CD4-positive, alpha-beta T cell treated with Interleukin-17A for 4 hours (primary cell): ENCODE measurements at places on chromosomes 11 and 22.

DNA sequence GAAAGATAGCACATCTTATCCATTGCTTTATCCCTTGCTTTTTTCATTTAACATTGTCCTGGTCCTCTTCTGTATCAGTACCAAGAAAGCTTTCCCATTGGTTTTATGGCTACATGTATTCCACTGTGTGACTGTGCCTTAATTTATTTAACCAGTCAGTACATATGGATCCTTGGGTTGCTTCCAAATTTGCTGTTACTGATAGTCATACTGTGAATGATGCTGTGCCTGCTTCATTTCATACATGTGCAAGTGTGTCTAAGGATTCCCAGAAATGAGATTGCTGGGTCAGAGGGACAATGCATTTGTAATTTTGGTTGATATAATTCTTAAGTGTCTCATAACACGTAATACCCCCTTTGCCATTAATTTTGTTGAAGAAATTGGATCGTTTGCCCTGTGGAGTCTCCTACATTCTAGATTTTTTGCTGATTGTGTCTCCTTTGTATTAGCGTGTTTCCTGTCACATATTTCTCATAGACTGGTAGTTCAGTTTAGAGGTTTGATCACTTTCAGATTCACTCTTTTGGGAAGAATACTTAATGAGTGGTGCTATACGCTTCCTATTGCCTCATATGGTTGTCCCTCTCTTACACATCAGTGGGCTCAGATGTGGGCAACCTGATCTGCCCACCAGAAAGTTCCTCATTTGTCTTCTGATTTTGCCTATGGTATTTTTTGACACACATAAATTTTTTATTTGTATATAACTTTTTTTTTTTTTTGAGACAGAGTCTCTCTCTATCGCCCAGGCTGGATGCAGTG, 35.3 kb downstream of the MYBPC3 start:
- DNase-seq: no peak

DNA sequence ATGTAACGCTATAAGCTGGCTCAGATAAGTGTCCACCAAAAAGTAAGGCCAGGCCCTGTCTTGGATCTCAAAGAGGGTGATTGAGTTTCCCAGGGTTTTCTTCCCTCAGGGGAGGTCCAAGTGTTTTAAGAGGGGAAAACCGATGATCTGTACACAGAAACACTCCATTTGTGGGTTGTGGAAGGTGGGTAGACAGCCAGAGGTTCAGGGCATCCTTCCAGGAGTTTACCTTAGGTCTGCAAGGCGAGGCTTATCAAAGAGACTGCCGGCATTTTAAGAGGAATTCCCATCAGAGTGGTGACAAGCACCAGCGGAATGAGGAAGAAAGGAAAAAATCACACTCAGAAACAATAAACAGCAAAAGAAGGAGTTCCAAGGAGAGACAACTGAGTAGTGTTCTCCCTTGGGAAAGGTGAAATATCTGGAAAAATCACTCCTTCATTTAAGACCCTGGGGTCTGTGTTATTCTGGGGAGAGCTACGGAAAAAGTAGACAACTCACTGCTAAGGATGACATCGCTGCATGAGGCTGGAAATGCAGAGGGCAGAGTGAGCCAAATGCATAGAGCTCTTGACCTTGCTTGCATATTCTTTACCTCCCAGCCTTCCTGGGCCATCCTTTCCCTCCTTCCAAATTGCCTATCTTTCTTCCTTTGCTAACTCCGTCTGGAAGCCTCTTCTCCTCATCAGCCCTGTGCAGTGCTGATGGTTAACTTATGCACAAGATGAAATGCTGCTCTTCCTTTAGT, 22.1 kb upstream of the MMP7 start:
- DNase-seq: no peak

GRCh38 chr22:48253573-48253972, 1491.1 kb downstream of the TBC1D22A start:
- DNase-seq: no peak

GRCh38 chr11:43685440-43685839, 4.9 kb downstream of the HSD17B12 start:
- DNase-seq: no peak

DNA sequence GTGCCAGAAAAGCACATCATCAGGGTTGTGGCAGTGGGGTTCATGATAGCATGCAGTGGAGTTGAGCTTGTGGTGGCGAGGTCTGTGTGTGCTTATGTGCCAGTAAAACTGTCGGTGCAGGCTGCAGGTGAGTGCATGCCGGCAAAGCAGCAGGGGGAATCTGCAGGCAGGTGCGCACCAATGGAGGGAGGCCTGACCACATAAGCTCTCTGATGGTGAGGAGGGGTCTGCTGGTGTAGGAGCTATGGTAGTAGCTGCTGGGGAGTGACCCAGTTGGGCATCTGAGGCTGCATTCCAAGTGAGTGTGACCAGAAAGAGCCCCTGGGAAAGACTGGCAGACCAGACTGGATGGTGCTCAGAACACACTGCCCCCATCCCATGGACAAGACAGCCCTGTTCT, 121.5 kb downstream of the CNTN5 start:
- no peak for DNase-seq

- DNase-seq: no peak
Measured at GRCh38 chr11:26573896-26574295, 1.8 kb upstream of the MUC15 start.

GRCh38 chr11:69485337-69486041, 4.0 kb downstream of the LINC01488 start:
- DNase-seq: no peak
